Fibroblast of skin of left quadriceps (primary cell): ENCODE measurements at places on chromosomes 12 and 14.
A peak's percentile ranks its signal among the peaks of the same experiment; 100 is the strongest.

DNA sequence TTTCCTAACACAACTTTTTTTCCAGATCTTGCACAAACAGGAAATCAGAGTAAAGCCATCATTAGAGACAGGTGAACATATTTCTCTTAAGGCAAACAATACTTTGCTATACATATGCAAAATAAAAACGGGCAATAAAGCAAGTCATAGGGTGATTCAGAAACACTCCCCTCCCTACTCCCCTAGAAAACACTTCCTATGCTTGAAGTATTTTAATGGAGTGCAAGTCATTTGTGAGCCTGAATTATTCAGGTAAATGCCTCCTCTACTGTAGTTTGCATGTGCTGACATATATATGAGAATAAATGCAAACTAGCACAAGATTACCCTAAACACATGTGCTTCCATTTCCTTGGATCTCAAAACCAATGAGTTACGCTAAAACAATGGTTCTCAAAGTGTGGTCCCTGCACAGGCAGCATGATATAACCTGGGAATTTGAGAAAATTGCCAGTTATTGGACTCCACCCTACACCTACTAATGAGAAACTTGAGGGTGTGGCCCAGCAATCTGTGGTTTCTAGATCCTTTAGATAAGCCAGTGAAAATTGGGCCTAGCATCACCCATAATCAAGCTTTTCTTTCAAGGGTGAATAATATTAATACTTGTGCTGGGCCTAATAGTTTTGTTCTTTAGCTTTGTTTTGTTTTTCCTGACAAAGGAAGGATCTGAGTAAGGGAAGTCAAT lies 159.7 kb upstream of the BMP4 start:
- no peak for DNase-seq

DNA sequence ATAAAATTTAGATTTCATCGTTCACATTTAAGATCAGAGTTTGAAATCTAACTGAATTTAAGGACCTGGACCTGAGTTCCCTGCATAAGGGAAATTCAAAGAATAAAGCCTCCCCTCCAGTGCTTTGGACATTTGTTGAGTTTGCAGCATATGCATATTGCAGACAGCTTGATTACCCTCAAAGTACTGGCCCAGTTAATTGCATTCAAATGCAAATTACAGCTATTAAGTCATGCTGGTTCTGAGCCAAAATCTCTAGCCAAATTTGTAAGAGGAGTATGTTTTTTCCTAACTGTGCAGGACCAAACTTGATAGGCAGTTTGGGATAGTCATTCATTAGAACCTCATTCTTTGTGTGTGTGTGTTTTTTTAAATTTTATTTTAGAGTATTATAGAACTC lies 9.1 kb upstream of the KIF21A start:
- no peak for DNase-seq

GRCh38 chr12:119807380-119807779 lies 69.7 kb downstream of the CIT start:
- DNase-seq, result no peak

- DNase-seq, result no peak
Observed at GRCh38 chr12:82648259-82648909, 38.3 kb upstream of the TMTC2 start.

- no peak for DNase-seq
Observed at GRCh38 chr12:112998987-112999767, 20.9 kb downstream of the OAS2 start.

GRCh38 chr14:89493877-89494634 lies 77.0 kb upstream of the FOXN3 start:
- DNase-seq, result no peak

DNA sequence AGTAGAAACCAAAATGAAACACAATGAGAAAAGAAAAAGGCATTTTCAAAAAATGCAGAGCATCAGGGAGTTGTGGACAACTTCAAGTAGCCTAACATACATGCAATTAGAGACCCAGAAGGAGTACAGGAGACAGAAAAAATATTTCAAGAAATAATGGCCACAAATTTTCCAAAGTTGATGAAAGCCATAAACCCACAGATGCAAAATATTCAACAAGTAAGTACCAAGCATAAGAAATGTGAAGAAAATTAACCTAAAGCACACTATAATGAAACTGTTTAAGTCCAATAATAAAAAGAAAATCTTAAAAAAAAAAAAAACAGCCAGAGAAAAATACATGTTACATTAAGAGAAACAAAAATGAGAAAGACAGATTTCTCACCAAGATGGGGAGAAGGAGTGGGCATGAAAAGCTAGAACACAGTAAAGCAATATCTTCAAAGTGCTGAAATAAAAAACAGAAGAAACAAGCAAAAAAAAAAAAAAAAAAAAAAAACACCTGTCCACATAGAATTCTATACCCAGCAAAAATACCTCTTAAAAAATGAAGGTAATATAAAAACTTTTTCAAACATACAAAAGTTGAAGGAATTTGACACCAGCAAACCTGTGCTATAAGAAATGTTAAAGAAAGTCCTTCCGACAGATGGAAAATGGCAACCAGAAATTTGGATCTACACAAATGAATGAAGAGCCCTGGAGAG lies 77.1 kb downstream of the PRKAB1 start:
- DNase-seq, result no peak

DNA sequence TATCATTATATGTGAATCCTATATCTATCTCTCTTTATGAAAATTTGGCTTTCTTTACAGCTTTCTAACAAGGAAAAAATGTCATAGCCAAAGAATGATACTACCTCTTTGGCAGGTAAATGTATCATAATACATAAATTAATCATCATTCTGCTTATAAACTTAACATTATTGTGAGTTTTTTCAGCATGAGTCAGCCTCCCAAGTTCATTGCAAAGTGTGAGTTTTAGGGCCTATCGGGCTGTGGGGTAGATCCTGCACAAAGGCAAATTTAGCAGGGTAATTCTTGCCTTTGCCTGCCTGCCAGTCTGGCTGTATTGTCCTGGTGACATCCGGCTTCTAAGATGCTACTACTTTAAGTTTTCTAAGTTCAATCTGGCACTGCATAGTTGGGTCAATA lies 412.6 kb downstream of the MDGA2 start:
- DNase-seq, result no peak

- DNase-seq, result no peak
Observed at GRCh38 chr12:22046968-22047390, 961 bp downstream of the CMAS start.

DNA sequence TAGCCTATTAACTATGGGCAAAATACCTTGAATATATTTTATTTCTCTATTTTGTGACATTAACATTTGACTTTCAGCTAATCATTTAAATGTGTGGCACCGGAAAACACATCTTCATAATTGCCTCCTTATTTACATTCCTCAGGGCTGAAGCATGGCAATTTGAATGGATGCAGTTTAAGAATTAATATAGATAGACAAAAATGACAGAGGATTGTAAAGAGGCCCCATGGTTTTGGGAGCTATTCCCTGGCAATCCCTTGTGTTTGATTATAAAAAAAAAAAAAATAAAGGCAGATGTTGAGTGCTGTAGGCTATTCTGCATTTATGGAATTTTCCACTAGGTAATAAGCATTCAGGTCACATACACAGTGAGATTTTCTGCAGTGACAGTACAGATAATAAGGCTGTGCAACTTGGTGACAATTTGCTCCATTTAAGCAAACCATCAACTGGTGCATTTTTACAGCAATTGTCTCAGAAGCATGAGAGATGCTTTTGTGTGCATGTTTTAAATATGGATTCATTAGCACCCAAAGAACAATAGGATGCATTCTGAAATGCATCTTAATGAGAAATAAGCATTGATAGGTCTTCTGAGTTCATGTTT lies 123.2 kb upstream of the SLC38A4 start:
- DNase-seq, result peak; percentile 31

- no peak for DNase-seq
Observed at GRCh38 chr12:46205294-46205693, 63.5 kb downstream of the SLC38A1 start.

GRCh38 chr14:81311141-81311540 lies 89.0 kb downstream of the STON2 start:
- no peak for DNase-seq

DNA sequence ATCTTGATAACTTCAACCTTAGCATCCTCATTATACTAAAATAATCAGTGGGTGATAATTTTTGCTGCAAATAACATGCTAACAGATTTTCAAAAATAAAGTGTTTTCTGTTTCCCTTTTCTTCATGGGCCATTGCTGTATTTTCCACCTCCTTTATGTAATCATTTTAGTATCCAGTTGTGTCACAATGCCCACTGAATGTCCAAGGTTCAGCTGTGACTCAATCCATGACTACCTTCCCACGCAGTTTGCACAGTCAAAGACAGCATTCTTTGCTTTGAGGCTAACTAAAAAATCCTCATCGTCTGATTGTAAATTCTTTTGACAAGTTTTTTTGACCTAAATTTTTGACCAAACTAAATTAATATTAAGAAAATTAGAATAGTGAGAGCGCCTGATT lies 474.1 kb downstream of the FLRT2 start:
- DNase-seq, result no peak

GRCh38 chr14:59132796-59133494 lies 55.5 kb upstream of the DAAM1 start:
- no peak for DNase-seq
